ACHN (cell line): ENCODE measurements at places on chromosomes 2 and 18.

- DNase-seq, result no peak
Measured at GRCh38 chr2:215382480-215382879, 53.4 kb downstream of the FN1 start.

- no peak for DNase-seq
Measured at GRCh38 chr2:193520709-193521458, 1326.2 kb upstream of the TMEFF2 start.

GRCh38 chr18:13558124-13558523 lies 168.2 kb downstream of the FAM210A start:
- DNase-seq, result peak; percentile 42

- no peak for DNase-seq
Measured at GRCh38 chr2:85978883-85979780, 90.3 kb upstream of the ST3GAL5 start.

DNA sequence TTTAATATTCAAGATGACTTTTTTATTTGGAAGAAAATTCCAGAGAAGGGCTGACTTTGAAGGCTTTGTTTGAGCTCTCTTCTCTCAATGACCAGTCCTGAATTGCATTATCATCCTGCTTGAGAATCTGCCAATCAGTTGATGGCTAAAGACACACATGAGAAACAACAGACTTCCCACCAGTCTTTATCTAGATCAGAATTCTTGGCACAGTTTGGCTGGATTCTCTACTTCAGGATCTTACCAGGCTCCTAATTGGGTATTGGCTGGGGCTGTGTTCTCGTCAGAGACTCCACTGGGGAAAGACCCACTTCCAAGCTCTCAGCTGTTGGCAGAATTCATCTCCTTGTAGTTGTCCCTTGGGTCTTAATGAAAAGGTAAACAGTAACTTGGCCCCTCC lies 86.0 kb downstream of the WDSUB1 start:
- DNase-seq, result no peak

DNA sequence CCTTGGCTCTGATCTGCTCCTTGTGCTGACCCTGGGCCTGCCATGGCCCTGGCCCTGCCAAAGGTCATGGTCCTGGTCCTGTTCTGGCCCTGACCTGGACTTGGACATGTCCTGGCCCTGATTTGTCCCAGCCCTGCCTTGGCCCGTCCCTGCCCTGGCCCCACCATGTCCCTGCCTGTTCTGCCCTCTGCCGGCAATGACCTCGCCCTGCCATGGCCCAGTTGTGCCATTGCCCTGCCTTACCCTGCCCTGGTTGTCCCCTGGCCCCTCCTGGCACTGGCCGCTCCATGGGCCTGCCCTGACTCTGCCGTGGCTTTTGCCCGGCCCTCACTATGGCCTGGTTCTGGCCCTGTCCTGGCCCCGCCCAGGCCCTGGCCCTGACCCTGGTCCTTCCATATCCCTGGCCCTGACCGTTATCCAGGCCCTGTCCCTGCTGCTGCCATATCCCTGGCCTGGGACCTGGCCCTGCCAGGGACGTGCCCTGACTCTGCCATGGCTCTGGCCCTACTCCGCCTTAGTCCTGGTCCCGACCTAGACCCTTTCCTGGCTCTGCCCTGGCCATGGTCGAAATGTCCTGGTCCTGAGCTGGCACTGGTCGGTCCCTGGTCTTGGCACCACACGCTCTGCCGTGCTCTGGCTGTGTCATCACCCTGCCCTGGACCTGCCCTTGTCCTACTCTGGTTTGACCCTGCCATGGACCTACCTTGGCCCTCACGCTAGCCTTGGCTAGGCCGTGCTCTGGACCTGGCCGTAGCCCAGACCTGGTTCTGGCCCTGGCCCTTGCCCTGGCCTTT lies 6.8 kb upstream of the ANKRD62 start:
- DNase-seq, result no peak

DNA sequence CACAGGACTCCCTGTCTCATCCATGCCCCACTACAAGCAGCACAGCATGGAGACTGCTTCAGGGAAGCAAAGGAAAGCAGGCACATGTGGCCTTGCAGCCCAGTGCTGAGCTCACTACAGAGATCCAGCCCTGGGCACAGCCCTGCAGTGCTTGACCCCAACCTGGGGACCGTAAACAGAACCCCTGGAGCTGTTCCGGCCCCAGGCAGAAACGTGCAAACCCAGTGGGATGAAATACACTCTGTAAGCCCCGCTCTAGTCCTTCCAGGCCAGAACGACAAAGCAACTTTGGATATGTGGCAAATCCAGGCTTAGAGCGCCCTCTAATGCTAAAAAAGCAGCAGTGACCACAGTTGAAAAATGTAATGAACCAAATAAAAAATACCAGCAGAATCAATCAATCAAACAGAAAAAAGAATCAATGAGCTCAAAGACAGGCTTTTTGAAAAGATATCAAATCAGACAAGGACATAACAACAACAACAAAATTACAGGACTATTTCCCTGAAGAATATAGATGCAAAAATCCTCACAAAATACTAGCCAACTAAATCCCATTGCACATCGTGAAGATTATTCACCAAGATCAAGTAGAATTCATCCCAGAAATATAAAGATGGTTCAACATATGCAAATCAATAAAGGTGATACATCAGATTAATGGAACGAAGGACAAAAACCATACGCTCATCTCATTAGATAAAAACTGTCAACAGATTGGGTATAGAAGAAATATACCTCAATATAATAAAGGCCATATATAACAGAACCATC lies 45.6 kb downstream of the ZNF519 start:
- peak; percentile 49 for DNase-seq

GRCh38 chr2:128401680-128402079 lies 83.0 kb upstream of the HS6ST1 start:
- DNase-seq, result no peak

DNA sequence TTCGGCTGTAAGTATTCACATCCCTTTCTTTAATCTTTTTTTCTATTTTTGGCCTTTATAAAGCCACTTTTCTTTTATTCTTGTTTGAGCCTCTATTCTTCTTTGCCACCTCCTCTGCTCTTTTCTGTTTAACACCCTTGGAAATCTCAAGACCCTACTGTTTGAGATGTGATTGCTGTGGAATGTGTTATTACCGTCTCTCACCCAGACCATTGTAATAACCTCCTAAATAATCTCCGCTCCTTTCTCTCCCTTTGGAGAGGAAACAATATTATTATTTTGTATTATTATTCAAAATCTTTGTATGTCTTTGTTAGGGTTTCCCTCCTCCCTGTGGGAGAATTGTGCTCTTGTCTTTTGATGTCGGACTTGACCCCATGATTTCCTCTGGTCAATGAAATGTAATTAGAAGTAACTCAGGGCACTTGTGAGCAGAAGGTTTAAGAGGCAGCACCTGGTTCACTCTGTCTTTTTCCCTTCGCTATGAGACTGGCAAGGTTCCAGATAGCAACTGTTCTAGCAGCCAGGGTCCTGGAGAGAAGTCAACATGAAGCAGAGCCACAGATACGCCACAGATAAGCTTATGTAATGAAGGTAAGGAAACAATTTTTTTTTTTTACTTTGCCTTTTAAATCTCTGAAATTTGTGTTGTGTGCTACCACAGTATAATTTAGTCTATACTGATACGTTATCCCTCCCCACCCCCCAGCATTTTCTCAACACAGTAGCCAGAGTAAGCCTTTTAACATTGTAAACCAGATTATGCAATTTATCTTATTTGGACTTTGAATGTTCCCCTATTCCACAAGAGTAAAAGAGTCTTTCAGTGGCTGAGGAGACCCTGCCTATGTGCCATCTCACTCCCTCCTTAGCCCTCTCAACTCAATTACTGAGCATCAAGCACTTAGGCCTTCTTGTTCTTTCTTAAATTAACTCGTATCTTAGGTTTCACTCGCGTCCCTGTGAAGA lies 601.2 kb upstream of the ZNF804A start:
- DNase-seq, result no peak

- DNase-seq, result no peak
Measured at GRCh38 chr2:156379071-156379470, 46.5 kb upstream of the NR4A2 start.

DNA sequence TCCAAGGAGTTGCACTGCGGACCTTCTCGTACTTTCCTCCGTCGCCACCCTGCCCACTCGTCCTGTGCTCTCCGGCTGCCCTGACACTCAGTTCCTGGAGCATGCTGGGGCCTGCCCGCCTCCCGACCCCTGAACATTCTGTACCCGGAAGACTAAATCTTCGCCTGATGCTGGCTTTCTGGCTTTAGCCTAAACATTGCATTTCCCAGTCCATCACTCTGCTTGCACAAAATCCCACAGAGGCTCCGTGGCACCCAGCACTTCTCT lies 550 bp upstream of the SFXN5 start:
- no peak for DNase-seq
